ENCODE measurements at places on chromosomes 2 and 18.

GRCh38 chr2:11547912-11548497 lies 14.2 kb downstream of the GREB1 start:
- no peak for DNase-seq

- no peak for DNase-seq
Observed at GRCh38 chr2:216710551-216711301, 15.4 kb upstream of the IGFBP5 start.

GRCh38 chr2:74764429-74765272 lies 69.3 kb upstream of the HK2 start:
- DNase-seq, result peak; percentile 4

GRCh38 chr2:105179469-105180372 lies 61.8 kb upstream of the GPR45 start:
- DNase-seq, result no peak

GRCh38 chr2:241570961-241571581 lies 12.5 kb downstream of the BOK start:
- DNase-seq, result no peak

GRCh38 chr18:66143029-66143428 lies 392.2 kb downstream of the CDH7 start:
- DNase-seq, result no peak

- DNase-seq, result no peak
Observed at GRCh38 chr2:217291259-217291658, 431.4 kb upstream of the TNP1 start.

GRCh38 chr2:74010087-74010541 lies 25.4 kb downstream of the TET3 start:
- no peak for DNase-seq

DNA sequence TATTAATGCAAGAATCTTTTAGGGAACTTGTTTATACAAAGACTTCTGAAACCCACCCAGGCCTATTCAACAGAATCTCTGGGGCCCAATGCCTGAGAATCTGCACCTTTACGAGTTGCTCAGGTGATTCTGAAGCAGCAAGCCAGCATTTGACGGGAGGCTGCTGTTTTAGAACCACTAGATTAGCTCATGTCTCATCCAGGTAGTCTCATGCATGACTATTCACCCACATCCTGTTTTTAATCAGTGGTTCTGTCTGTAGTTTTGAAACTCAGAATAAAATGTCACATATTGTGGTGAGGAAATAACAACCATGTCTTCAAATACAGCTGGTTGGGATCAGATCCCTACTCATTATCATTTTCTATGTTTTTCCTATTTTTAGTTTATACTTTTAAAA lies 39.5 kb downstream of the CYTIP start:
- DNase-seq, result peak; percentile 85

- no peak for DNase-seq
Observed at GRCh38 chr2:241857572-241858121, 1.0 kb downstream of the PDCD1 start.

DNA sequence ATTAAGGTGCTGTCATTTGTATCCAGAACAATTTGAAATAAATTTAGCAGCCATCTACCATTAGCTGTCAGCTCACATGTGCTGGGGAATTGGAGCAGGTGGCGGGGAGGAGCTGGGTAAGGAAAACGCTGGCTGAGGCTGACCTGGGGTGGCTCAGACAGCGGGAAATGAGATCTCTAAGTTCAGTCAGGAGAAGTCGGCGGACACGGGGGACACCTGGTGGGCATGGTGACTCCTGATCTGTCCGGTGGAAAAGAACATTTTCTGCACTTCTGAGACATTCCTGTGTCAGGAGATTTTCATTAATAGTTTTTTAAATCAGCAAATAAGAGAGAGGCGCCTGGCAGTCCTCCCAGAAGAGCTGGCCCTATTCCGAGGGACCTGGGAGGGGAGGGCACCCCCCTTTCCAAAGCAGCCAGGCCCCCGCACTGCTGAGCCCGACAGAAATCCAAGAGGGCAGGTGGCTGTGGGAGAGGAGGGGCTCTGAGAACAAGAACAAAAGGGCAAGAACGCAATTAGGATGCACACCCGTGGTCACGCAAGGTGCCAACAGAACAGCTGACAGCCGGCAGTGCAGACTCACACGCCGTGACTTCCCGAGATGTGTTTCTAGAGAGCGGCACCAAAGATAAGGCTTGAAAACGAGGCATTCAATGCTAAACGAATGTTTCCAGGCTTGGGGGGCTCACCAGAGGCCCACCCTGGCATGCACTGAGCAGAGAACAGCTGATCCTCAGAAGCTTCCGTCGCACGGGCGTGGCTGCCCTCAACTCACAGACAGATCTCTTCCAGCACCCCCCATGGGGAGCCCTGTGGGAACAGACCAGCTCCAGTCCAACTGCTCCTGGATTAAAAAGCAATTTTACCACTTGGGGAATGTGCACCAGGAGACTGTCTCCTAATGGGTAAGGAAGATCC lies 26.4 kb downstream of the SLC66A2 start:
- DNase-seq, result no peak

GRCh38 chr2:173252581-173252980 lies 102.1 kb upstream of the CDCA7 start:
- no peak for DNase-seq

- no peak for DNase-seq
Observed at GRCh38 chr2:235850771-235851551, 317.2 kb downstream of the GBX2 start.

DNA sequence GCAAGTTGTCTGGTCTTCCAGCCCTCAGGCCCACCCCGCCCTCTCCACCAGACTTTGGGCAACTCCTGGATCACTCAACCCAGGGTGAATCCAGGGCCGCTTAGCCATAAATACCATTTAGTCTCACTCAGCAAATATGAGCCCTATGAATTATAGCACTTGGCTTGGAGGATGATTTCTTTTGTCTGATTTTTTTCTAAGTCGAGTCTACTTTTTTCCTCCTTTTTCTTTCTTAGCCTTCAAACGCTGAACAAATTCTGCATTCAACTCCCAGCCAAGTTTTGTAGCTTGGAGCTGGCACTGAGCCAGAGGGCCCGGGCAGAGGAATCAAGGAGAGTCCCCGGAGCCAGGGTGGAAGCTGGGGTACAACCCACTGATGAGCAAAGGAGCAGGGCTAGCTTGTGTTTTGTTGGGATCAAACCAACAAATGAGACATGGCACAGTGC lies 48.7 kb downstream of the SERTAD2 start:
- DNase-seq, result no peak

DNA sequence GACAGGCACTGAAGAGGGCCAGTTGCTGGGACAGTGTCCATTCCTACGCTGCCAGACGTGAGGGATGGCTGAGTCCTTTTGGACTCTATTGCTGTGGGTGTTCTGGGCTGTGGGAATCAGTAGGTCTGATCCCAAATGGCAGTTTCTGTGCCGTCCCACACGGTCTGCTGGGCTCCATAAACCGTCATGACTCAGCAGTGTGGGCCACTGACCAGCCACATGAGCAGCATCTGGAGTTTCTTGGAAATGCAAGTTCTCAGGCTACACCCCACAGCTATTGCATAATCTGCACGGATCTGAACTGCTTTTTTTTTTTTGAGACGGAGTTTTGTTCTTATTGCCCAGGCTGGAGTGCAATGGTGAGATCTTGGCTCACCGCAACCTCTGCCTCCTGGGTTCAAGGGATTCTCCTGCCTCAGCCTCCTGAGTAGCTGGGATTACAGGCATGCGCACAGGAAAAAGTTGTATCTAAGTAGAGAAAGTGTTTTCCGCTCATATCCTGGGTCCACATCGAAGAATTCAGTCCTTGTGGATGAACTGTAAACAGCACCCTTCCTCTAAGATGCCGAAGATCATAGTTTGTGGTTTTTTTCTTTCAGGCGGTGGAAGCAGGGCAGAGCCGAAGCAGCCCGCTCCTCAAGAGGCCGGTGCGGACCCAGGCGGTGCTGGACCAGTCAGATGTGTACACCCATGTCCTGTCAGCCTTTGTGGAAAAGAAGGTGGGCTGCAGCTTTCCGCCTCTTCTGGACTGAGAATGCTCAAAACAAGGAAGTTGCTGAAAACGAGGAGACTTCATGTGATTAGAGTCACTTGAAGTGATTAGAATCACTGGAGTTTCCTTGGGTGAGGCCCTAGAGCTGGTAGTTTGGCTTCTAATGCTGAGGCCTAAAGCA lies 25.5 kb downstream of the RMC1 start:
- no peak for DNase-seq

DNA sequence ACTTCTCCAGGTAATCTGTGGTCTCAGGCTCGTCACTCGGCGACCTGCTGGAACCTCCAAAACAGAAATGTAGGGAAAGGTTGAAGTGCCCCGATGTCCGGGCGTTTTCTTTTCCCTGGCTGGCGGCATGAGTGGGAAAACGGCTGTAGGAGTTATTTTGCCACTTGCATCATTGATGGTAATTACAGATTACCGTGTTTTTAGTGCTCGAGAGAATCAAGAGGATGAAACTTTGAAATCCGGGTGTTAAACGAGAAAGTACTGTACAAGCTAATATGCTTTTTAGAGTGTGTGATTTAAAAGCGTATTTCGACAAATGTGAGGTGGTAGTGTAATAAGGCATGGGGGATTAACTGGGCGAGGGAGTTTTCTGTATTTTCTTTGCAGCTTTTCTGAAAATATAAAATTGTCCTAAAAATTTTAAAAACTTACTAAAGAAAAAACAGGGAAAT lies 819 bp downstream of the GRHL1 start:
- no peak for DNase-seq

DNA sequence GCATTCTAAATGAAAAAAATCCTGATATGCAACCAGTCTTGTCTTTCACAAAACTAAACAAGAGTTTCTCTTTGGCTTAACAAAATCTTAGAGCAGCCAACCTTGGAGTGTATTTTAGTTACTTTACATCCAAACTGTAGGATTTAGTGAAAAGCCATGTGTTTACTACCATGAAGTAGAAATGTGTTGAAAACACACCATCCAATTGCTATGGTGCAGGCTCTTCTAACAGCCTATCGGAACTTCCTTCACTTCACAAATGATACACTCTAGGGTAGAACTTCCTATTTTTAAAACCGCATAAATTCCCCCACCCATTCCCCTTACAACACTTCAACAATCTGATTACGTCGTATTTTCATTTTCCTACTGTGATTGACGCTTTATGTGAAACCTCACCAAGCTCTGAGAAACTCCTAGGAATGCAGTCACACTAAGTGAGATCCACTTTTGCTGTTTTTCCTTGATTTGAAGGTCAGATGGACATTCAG lies 74.4 kb upstream of the MAP4K4 start:
- peak; percentile 20 for DNase-seq

- no peak for DNase-seq
Observed at GRCh38 chr2:18498531-18498930, 61.9 kb downstream of the RDH14 start.

DNA sequence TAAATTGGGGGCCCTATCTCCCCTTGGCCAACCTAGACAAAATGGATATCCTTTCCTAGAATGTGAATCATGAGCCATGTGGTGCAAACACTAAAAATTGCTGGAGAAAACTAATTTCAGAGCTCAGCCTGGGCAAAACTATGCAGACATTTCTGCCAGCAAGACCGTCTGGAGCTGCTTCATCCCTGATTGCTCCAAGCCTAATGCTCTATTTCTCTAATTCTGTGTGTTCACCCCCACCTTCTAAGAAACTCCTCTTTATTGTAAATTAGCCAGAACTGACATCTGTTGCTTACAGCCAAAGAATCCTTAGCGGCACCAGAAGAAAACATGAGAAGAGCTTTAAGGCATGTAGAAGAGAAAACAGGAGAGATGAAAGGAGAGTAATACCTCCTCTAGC lies 337.7 kb upstream of the CHAC2 start:
- no peak for DNase-seq

GRCh38 chr2:97849881-97850528 lies 136.6 kb downstream of the ZAP70 start:
- peak; percentile 84 for DNase-seq

- no peak for DNase-seq
Observed at GRCh38 chr18:61651145-61651879, 241.5 kb downstream of the RNF152 start.

DNA sequence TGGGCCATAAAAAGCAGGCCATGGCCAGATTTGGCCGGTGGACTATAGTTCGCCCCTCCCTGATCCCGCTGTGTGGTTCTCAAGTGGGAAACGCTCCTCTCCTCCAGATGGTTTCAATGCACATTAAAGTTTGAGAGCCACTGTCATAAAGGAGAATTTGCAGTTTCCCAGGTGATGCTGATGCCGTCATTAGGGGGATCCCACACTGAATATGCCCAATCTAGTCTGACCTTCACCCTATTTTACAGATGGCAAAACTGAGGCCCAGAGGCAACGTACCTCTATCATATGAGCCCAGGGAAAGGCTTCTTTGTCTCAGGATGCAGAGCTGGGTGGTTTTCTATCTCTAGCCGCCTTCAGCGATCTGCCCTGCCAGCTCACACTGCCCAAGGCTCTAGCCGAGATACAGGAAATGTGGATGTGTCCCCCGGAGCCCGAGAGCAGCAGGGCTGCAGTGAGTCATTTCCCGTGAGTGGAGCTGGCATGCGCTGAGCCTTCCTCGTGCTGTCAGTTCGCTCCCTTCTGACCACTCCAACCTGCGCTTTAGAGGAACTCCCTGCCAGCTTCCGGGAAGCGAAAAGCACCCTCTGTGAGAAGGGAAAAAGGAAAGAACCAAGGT lies 116.2 kb downstream of the SMAD7 start:
- peak; percentile 93 for DNase-seq

GRCh38 chr2:67599561-67599960 lies 202.4 kb downstream of the ETAA1 start:
- DNase-seq, result no peak

- DNase-seq, result no peak
Observed at GRCh38 chr18:50441016-50441415, 66.2 kb downstream of the SKA1 start.

DNA sequence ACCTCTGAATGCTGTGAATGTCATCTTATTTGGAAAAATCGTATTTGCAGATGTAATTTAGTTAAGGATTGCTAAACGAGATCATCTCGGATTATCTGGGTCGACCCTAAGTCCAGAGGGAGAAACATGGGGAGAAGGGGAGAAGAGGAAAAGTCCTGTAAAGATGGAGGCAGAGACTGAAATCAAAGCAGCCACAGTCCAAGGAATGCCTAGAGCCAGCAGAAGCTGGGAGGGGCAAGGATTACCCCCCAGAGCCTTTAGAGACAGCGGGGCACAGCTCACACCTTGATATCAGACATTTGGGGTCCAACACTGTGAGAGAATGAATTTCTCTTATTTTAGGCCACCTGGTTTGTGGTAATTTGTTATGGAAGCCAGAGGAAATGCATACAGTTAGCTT lies 104.9 kb upstream of the YPEL5 start:
- no peak for DNase-seq

- DNase-seq, result no peak
Observed at GRCh38 chr18:33751613-33752221, 173.7 kb downstream of the ASXL3 start.
